KBM-7 (cell line): ENCODE measurements at places on chromosomes 6 and 20.

GRCh38 chr6:26474439-26474881 lies 16.7 kb downstream of the BTN2A1 start:
- DNase-seq: no peak

DNA sequence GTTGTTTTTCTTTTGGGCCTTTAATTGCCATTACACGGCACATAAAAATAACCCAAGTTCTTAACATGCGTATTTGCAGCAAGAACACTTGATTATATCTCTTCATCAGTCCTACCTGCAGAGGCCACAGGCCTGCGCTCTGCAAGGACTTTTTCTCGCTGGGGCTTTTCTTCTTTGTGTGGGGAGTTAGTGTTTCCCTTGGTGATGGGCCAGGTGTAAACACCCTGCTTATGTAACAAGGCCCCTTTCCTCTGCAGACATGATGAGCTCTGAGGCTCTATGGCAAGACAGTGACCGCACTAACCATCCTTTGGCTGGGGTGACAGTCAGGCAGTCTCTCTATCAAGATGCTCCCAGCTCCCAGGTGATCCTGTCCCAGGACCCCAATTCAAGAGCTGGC lies 97.8 kb upstream of the PCSK2 start:
- DNase-seq: no peak

GRCh38 chr6:46254946-46255345 lies 84.2 kb upstream of the ENPP5 start:
- no peak for DNase-seq

DNA sequence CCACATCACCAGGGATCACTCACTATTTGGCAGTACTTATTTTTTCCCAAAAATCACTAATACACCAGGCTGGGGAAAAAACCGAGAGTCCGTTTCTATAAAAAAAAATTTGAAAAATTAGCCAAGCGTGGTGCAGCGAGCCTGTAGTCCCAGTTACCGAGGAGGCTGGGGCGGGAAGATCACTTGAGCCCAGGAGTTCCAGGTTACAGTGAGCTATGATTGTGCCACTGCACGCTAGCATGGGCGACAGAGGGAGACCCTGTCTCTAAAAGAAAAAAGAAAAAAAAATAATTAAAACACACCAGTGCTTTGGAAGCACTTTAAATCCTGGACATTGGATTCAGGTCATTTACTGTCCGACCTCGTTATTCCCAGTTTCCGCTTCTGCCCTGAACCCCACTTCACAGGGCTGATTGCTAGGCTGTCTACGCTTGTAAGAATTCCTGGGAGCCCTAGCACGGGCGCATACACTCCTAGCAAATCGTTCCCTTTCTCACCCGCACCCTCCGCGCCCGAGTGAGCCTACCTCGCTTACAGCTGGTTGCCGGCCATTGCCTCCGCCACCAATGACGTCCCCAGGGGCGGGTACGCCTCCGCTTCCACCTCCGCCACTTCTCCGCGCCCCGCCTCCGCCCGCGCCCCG lies at the start of gene TPMT:
Gene TPMT, minus strand, starts transcription at position 571 of the 643 bp plus-strand sequence. CDS start 5,950 bp downstream, outside the sequence.
- DNase-seq: no peak

DNA sequence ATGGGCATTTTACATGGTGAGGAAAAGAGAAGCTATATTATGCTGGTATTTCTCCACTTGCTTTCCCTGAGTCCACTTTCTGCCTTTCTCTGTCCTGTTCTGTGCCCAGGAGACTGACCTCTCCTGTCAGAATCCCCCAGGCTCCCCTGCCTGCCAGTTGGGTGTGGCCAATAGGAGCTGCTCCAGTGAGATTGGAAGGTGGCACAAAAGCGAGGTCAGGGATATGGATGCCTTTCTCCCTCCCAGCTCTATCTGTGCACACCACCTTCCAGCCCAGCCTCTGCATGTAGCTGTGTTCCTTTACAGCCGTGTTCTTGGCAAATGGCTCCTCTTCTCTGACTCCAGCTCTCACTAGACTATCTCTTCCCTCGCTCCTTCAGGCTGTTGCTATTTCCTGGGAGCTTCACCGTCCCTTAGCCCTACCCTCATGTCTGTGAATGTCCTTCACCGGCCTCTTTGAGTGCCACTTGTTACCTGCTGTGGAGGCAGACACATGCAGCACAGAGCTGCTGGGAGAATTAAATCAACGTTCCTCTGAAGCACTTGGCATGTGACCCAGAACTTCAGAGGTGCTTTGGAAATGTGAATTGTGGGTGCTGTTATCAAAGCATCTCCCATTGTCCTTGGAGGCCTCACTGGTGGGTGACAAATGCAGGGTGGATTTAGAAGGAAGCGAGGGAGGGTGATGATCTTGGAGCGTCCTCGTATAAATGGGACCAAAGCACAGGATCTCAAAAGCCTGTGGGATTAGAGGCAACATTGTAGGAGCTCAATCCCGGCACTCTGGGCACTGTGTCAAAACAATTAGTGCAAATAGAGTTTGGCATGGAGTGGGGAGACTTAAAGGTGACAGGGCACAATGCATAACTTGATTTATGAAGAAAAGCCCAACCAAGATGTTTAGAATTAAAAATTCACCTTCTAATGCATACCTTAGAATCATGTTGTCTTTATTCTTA lies 28.9 kb upstream of the RALGAPA2 start:
- DNase-seq: no peak

DNA sequence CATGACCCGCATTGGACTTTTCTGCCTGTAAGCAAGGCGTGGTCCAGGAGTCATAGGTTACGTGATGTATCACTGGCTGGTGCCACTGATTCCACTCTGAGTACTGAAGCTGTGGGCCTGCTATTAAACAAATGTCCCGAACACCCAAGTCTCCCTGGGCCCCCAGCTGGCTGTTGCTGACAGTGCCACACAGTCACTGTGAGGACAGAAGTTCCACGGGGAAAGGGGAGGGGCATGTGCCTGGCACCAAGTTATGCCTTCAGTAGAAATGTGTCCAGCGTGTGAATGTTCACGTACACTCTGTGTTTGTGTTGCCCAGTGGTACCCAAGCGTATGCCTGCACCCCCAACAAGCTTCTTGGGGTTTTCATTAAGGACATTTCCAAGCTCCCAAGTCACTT lies 171.4 kb upstream of the QKI start:
- no peak for DNase-seq

GRCh38 chr6:16743664-16744210 lies 17.5 kb downstream of the ATXN1 start:
- DNase-seq: no peak

GRCh38 chr20:52833901-52834300 lies 138.3 kb upstream of the TSHZ2 start:
- no peak for DNase-seq

GRCh38 chr6:32807020-32807580 lies 9.7 kb downstream of the HLA-DOB start:
- DNase-seq: no peak

DNA sequence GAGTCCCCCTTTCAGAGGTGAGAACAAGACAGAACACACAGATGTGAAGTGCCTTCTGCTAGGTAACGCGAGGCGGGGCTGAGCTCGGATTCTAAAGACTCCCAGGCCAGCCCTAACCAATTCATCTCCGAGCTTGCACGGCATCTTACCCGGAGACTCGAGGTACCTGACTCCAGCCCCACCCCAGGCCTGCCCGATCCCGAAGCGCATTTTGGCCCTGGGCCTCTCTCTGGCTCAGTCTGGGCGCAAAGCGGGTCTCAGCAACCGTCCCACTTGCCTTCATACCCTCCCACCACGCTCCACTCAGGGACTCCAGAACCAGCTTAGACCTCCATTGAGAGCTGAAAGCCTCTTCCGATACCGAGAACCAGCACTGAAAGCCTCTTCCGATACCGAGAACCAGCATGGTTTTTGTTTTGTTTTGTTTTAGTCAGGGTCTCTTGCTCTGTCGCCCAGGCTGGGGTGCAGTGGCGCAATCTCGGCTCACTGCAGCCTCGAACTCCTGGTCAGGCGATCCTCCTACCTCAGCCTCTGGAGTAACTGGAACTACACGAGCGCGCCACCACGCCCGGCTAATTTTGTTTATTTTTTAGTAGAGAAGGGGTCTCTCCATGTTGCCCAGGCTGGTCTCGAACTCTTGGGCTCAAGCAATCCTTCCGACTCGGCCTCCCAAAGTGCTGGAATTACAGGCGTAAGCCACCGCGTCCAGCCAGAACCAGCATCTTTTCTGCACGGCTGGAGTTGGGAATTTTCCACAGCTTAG lies 557 bp upstream of the DYNLRB1 start:
- DNase-seq: peak; percentile 72

- peak; percentile 18 for DNase-seq
Measured at GRCh38 chr6:169326067-169326799, 72.6 kb upstream of the THBS2 start.
